Foreskin keratinocyte (primary cell): ENCODE measurements at places on chromosomes 2 and 18. TPM values are rescaled to one million over a fixed set of nuclear protein-coding genes. Genes with fewer than 3 reads are reported as not detected.

Gene ELOA2
- not detected in 2 replicates for total RNA-seq

Gene CKAP2L
- total RNA-seq = 30.1 and 40.8 TPM in 2 replicates

Gene VIL1
- not detected in 2 replicates for total RNA-seq

Gene PIEZO2
- total RNA-seq = not detected in 2 replicates

Gene ARID5A
- 7.3 and 8.5 TPM in 2 replicates for total RNA-seq

Gene OXER1
- 0.07 TPM in 1 of 2 replicates, not detected in the other for total RNA-seq

Gene RMDN2
- 2.4 and 3.5 TPM in 2 replicates for total RNA-seq

Gene PLGLB1
- total RNA-seq = 0.28 and 0.54 TPM in 2 replicates

Gene PSD4
- 34.4 and 38.2 TPM in 2 replicates for total RNA-seq

Gene GLI2
- total RNA-seq = 0.44 TPM in 1 of 2 replicates, not detected in the other

Gene CCDC142
- 8.8 and 9.4 TPM in 2 replicates for total RNA-seq

Gene PRR30
- total RNA-seq = not detected in 2 replicates

Gene GAL3ST2
- total RNA-seq = not detected in 2 replicates

Gene GKN1
- total RNA-seq = 0.41 TPM in 1 of 2 replicates, not detected in the other

Gene SERPINB11
- total RNA-seq = not detected in 2 replicates

Gene GPR39
- total RNA-seq = 10.5 and 11.3 TPM in 2 replicates

Gene TMEM178A
- not detected in 2 replicates for total RNA-seq

Gene TTC39C
- 15.9 and 16.9 TPM in 2 replicates for total RNA-seq

Gene FOXD4L1
- total RNA-seq = 0.03 and 0.11 TPM in 2 replicates

Gene GULP1
- 7.7 and 11.3 TPM in 2 replicates for total RNA-seq

Gene ANTXR1
- total RNA-seq = 30.3 and 31.0 TPM in 2 replicates

Gene STARD6
- total RNA-seq = 0.14 TPM in 1 of 2 replicates, not detected in the other

Gene EFEMP1
- total RNA-seq = 109 and 182 TPM in 2 replicates

Gene MC5R
- not detected in 2 replicates for total RNA-seq

Gene BABAM2
- total RNA-seq = 26.6 and 26.7 TPM in 2 replicates

Gene MFSD2B
- 0.04 TPM in 1 of 2 replicates, not detected in the other for total RNA-seq

Gene CABLES1
- 0.24 and 0.35 TPM in 2 replicates for total RNA-seq

Gene OSR1
- total RNA-seq = 0.14 and 0.18 TPM in 2 replicates

Gene KIF1A
- total RNA-seq = not detected in 2 replicates

Gene NTSR2
- not detected in 2 replicates for total RNA-seq

Gene LINC00305
- not detected in 2 replicates for total RNA-seq

Gene MOGAT1
- not detected in 2 replicates for total RNA-seq

Gene SPDYA
- 0.35 and 0.41 TPM in 2 replicates for total RNA-seq
